NCI-H2171 (cell line): ENCODE measurements at places on chromosomes 2 and 18.

DNA sequence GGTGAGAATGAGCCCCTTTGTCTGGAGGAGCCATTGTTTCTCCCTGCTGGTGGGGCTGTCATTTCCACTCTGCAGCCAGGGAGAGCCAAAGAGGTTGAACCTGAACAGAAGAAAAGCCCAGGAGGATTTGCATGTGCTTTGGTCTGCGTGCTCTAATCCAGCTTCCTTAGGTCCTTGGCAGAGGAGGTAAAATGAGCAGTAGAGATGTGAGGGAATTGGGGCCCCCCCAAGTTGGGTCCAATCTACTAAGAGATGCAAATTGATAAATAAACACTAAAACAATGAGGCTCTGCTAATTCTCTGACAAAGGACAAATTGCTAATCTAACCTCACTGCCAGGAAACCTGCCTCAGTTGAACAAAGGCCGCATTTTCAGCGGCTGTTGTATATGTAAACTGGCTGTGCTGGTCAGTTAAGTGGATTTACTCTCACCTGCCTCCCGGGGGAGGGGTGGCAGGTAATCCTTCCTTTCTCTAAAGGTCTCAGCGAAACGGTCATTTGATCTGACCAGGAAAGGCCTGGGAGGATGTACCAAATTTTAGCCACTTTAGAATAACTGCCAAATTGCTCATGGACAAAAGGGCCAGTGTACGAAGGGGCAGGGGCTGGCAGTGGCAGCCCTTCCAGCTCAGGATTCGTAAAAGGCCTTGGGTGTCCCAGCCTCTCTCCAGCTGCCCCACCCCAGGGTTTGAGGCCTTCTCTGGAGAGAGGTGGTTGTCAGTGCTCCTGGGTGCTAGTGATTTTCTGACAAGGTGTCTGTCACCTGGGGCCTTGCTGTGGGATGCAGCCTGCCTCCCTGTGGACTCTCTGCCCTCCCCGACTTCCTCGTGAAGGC is 193.6 kb downstream of the MIB1 start:
- DNase-seq: no peak

- no peak for DNase-seq
These were observed 36.3 kb downstream of the VWA3B start for GRCh38 chr2:98123286-98123685.

DNA sequence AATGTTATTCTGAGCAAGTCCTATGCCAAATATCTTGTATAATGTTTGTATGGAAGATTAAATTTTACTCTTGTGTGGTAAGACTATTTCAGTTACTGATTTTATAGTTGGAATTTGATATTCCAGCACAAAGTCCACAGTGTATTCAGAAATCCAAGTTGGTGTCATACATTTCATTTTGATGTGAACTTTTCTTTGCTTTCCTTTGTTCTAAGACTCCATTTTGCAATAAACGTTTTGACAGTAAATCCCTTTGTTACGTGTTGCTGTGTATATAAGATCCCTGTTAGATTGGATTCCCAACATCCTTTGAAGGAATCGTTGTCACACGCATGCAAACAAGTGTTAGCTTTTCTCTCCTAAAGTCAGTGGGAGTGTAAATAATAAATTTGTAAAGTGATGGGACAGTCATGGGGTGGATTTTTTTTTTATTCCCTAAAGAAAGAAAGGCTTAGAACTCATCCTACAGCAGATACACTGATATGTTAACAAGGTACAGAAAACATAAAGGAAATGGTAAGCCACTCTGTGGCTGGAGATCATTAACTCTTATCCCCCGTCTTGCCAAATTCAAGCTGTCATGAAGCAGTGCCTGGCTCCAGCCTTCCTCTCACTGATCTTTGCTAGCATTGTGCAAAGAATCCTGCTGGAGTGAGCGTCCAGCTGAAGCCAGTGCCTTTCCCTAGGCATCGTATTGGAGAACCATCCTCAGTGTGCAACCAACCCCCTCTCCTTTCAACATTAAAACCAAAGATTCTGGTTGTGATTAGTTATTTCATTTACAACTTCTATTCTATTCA is 127.6 kb upstream of the CDCA7 start:
- DNase-seq: no peak

- DNase-seq: no peak
These were observed 79.1 kb downstream of the UGGT1 start for GRCh38 chr2:128169933-128170709.

GRCh38 chr2:42905341-42906110 is 113.1 kb upstream of the HAAO start:
- peak; percentile 72 for DNase-seq

DNA sequence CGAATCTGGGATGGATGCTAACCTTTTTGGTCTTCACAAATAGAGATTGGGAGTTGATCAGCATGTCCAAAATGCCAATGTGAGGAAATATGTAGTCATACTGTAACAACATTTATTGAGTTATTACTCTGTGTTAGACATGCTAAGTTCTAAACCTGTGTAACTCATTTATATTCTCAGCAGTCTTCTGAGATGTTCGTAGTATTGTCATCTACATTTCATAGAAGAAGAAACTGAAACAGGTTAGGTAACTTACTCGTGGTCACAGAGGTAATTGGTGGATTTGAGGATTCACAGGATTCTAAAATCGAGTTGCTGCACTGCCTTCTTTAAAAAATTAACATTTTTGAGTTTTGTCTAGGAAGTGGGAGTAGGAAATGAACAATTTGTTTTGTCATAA is 162.1 kb downstream of the UBE2E3 start:
- no peak for DNase-seq

DNA sequence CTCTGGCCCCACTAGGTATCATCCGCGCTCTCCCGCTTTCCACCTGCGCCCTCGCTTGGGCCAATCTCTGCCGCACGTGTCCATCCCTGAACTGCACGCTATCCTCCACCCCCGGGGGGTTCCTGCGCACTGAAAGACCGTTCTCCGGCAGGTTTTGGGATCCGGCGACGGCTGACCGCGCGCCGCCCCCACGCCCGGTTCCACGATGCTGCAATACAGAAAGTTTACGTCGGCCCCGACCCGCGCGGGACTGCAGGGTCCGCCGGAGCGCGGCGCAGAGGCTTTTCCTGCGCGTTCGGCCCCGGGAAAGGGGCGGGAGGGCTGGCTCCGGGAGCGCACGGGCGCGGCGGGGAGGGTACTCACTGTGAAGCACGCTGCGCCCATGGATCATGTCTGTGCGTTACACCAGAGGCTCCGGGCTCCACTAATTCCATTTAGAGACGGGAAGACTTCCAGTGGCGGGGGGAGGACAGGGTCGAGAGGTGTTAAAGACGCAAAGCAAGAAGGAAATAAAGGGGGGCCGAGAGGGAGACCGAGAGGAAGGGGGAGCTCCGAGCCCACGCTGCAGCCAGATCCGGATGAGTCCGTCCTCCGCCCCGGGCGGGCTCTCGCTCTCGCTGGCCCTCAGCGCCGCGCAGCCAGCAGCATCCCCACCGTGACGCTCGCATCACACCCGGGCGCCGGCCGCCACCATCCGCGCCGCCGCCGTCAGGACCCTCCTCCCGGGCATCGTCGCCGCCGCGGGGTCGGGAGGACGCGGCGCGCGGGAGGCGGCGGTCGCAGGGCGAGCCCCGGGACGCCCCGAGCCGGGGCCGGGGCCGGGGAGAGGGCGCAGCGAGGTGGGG is 664 bp downstream of the NETO1 start:
- no peak for DNase-seq

DNA sequence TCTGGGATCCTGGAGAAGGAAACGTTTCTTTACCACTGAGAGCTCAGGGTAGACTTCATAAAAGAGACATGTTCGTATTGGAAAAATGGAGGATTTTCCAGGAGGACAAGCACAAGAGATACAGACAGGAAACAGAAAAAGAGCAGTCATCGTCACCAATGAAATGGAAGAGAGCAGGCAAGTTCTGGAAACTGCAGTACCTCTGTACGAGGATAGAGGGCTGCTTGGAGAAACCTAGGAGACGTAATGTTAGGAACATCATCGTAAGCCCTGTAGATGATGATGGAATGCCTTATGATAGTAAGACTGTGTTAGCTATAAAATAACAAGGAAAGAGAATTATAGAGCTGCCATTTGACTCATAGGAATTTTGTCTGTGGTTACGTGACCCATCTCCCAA is 121.1 kb upstream of the KLHL14 start:
- DNase-seq: no peak
